ENCODE measurements at places on chromosomes 11 and 22. TPM values are rescaled to one million over a fixed set of nuclear protein-coding genes. Genes with fewer than 3 reads are reported as not detected.

The GRK2 gene
- total RNA-seq: 55.5 TPM

The LIN7C gene
- total RNA-seq: 41.3 TPM

The THYN1 gene
- 101 TPM for total RNA-seq

GRCh38 chr22:27880778-27881394 is 38.2 kb downstream of the PITPNB start:
- H3K36me3 ChIP-seq: peaks cover 16% of the 10 kb centered on the region
- peaks cover 3% of the 10 kb centered on the region for H3K4me1 ChIP-seq
- no peaks in the 10 kb centered on the region for H3K27me3 ChIP-seq
- no peak overlapping the region for H3K4me3 ChIP-seq

GRCh38 chr11:60145677-60146076 is 37.2 kb downstream of the MS4A6A start:
- no peaks in the 10 kb centered on the region for H3K36me3 ChIP-seq
- no peaks in the 10 kb centered on the region for H3K4me1 ChIP-seq
- H3K4me3 ChIP-seq: no peak overlapping the region
- DNase-seq: no peak
- H3K27ac ChIP-seq: no peak overlapping the region
- no peaks in the 10 kb centered on the region for H3K27me3 ChIP-seq

GRCh38 chr11:21485006-21485405 is 707.9 kb upstream of the ANO5 start:
- no peaks in the 10 kb centered on the region for H3K4me1 ChIP-seq
- no peak for DNase-seq
- H3K36me3 ChIP-seq: no peaks in the 10 kb centered on the region
- H3K27me3 ChIP-seq: no peaks in the 10 kb centered on the region
- no peak overlapping the region for H3K4me3 ChIP-seq
- no peak overlapping the region for H3K27ac ChIP-seq

Measured in H9 (cell line).